ENCODE measurements at places on chromosomes 5 and 9.

GRCh38 chr5:160629003-160629402 is 207.3 kb downstream of the PTTG1 start:
- no peak for DNase-seq

DNA sequence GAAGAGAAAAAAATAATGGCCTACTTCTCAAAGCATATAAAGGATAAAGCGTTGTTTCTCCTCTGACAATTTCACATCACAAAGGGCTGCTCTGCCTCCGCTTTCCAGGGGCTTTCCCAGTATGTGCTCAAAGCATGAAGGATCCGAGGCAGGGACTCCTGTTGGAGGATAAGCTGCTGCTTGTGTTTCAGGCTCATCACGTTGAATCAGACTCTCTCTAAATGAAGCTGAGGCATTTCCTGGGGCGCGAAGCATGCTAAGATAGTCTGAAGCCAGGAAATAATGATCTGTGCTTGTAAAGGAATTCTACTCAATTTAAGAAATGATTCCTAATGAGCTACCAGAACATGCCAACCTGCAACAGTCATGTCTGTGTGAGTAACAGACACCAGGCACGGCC is 97.5 kb downstream of the MARCHF11 start:
- no peak for DNase-seq

- no peak for DNase-seq
Observed at GRCh38 chr9:121182989-121183388, 18.7 kb downstream of the RAB14 start.

- DNase-seq: no peak
Observed at GRCh38 chr5:134131578-134132350, 17.3 kb downstream of the TCF7 start.

GRCh38 chr5:181221105-181221791 is 1.8 kb upstream of the TRIM41 start:
- no peak for DNase-seq

DNA sequence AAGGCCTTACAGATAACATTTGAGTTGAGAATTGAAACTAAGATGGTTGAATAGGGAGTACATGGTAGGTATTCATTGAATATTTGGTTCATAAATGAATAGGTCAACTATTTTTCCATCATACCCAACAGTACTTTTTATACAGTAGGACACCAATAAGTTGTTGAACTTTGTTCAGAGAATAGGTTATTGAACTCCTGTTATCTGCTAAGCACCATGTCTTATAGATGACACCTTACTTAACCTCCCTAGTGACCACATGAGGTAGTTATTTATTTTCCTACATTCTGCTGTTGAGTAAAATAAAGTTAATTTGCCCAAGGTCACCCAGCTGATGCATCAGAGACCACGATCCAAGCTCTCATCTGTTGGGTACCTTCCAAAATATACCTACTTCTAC is 49.6 kb upstream of the ATP10B start:
- no peak for DNase-seq

DNA sequence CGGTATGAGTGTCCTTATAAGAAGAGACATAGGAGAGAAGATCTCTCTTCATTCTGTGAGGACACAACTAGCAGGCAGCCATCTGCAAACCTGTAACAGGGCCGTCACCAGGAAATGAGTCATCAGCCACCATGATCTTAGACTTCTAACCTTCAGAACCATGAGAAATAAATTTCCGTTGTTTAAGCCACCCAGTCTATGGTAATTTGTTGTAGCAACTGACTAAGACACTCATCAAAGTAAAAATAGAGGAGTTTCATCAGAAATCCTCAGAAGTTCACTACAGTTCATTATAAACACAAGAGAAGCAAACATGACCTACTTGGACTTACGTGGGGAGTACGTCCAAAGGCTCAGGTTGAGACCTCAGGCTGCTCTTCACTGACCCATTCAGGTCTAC is 357.7 kb downstream of the SEMA5A start:
- DNase-seq: no peak

GRCh38 chr5:83956386-83956785 is 235.7 kb upstream of the HAPLN1 start:
- DNase-seq: no peak

DNA sequence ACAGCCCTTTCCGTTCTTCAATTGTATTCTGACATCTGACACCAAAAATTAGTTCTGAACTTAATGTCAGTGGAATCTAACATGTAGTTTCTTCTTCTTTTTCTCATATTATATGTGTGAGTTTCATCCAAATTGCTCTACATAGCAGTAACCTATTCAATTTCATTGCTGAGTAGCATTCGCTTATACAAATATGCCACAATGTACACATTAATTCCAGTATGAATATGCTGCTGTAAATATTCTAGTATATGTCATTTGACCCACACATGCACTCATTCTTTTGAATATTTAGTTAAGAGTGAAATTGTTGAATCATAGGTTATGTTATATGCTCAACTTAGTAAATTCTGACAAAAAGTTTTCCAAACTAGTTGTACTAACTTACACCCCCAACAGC is 550.9 kb downstream of the CHSY3 start:
- no peak for DNase-seq

- no peak for DNase-seq
Observed at GRCh38 chr9:89848060-89849040, 243.5 kb downstream of the GADD45G start.

DNA sequence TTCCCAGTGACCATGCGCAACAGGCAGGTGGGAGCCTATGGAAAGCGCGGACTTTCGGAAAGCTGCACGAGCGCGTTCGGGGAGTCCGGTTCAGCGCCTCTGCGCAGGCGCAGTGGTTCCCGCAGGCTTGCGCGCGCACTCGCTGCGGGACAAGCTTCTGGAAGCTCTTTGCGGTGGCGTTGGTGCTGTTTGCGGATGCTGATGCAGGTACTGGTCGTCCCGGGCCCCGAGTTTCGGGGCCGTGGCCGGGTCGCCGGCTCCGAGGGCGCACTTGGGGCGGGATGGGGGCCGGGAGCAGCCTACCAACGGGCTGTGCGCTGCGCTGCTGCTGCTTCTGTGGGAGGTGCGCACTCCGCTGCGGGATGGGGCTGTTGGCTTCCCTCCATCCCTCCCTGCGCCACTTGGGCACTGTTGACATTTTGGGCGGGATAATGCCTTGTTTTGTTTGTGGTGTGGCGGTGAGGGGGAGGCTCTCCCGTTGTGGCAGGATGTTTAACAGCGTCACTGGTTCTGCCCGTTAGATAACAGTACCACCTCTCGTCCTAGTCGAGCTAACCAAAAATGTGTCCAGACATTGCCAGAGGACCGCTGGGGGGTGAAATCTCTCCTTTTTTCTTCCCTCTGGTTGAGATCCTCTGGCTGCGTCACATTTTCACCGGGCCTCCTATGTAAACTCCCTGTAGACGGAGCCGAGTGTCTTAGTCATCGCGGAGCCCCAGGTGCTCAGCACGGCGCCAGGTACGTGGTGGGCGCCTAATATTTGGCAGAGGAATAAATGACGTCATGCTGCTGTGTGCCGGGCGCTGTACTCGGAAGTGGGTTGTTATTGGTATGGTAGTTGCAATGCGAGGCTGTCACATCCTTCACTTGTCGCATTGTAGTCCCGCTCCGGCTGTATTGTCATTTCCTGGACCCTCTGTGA is at the start of gene ZNF483:
ZNF483 (plus strand) TSS at position 124 of the 922 bp plus-strand sequence. CDS start 2,217 bp downstream, outside the sequence.
- peak; percentile 20 for DNase-seq

- no peak for DNase-seq
Observed at GRCh38 chr5:154220625-154221024, 30.1 kb downstream of the GALNT10 start.

- no peak for DNase-seq
Observed at GRCh38 chr9:124045076-124045829, 33.7 kb downstream of the LHX2 start.

DNA sequence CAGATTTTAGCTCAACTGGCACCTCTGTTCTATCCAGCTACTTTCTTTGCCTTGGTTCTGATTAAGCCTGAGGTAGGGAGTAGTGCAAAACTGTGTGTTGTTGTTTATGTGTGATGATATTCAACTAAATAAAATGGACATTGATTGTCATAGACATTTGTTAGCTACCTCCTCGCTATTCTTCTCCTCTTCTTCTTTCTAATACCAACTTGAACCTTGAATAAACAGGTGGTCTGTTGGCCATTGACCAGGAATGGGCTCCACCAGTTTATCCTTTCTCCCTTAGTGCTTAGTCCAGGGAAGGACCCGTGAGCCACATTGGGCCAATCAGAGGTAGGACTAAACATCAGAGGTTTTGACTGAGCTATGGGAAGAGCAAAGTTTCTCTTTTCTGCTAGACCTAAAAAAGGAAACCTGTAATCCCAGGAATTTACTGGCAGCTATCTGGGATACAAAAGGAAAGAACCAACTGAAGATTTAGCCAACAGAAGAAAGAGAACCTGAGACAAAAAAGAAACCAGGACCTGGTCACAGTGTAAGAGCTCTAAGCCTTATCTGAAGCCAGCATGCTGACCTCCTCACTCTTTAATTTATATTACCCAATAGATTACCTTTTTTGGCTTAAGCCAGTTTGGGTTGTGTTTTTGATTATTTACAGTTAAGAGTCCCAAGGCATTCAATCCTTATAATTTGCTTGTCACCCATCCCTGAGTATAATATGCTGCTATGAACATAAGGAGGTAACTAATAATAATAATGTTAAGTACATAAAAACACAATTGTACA is 5.3 kb upstream of the RNF145 start:
- no peak for DNase-seq

- no peak for DNase-seq
Observed at GRCh38 chr5:157990583-157991181, 131.7 kb upstream of the CLINT1 start.

DNA sequence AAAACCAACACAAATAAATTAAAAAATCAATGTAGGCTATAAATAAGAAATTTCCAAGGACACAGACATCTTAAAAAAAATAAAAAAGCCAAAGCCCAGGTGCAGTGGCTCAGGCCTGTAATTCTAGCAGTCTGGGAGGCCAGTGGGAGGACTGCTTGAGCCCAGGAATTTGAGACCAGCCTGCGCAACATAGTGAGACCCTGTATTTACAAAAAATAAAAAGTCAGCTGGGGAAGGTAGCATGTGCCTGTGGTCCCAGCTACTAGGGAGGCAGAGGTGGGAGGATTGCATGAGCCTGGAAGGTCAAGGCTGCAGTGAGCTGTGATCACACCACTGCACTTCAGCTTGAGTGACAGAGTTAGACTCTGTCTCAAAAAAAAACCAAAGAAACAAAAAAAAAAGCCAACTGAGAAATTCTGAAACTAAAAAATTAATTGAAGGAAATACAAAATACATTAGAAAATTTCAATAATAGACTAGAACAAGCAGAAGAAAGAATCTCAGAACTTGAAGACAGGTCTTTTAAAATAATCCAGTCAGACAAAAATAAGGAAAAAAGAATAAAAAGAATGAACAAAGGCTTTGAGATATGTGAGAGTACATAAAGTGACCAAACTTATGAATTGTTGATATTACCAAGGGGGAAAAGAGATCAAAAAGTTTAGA is 149.5 kb upstream of the PANK3 start:
- DNase-seq: no peak

DNA sequence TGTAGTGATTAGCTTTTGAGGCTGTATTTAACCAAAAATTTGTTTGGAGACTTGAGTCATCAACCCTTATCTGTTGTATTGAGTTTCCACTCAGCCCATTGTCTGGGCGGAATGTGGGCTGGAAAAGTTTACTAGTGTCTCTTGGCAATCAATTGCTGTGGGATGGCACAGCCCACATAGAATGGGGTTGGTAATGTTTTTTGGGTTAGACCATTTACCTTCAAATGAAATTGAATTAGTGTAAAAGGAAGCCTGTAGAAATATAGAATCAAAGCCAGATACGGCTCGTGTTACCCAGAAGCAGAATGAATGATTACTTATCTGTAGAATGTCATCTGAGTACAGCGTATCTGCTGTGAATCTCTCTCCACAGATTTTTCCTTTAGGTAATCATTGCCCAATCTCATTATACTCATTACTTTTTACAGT is 142.9 kb downstream of the AOPEP start:
- DNase-seq: no peak

DNA sequence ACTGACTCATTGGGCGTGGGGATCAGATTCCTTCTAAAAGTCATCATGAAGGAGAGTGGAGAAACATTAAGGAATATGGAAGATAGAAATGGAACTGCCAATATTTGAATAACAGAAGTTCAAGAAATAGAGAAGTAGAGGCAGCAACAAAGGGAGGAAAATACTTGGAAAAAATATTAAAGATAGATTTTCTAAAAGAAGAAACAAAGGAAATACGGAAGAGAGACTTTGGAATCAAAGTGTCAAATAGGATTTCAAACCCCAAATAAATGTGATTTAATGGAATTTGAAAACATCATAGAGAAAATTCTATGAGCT is 605.1 kb upstream of the KLF4 start:
- DNase-seq: no peak

DNA sequence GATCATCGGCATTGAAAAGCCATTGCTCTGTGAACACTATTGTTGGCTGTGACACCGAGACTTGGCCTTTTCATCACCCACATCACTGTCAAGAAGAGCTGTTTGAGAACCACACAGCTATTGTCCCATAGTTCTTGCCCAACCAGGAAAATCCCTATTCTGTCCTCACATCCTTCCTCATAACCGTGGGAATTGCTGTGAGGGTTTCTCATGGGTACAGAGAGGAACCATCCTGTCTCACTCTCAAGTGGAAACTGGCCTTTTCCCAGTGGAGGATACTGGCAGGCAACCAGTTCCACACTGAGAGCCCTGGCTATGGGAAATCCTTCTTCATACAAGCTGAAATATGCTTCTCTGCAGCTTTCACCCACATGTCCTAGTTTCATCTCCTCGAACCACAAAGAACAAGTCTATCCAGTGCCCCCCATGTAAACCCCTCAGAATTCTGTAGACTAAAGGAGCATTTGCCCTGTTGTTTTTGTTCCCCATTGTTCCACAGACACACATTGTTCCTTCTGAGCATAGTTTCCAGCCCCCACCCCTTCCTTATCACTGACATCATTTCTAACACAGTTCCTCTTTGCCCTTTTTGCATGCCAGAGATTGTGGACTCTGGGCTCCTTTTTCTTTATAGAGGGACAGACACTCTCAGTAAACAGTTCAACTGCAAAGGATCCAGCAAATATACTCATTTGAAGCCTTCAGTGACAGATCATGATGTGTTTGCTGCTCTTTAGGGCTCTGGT is 57.8 kb upstream of the C5orf46 start:
- DNase-seq: no peak

GRCh38 chr5:132850066-132850465 is 16.2 kb downstream of the GDF9 start:
- DNase-seq: no peak

GRCh38 chr5:176384366-176384930 is 4.0 kb downstream of the NOP16 start:
- no peak for DNase-seq

- DNase-seq: no peak
Observed at GRCh38 chr5:61461417-61461816, 129.4 kb downstream of the ZSWIM6 start.

GRCh38 chr9:113620377-113621161 is 157.0 kb downstream of the RGS3 start:
- peak; percentile 74 for DNase-seq
